ENCODE measurements at places on chromosomes 13 and 19. TPM values are rescaled to one million over a fixed set of nuclear protein-coding genes. Genes with fewer than 3 reads are reported as not detected.

DNA sequence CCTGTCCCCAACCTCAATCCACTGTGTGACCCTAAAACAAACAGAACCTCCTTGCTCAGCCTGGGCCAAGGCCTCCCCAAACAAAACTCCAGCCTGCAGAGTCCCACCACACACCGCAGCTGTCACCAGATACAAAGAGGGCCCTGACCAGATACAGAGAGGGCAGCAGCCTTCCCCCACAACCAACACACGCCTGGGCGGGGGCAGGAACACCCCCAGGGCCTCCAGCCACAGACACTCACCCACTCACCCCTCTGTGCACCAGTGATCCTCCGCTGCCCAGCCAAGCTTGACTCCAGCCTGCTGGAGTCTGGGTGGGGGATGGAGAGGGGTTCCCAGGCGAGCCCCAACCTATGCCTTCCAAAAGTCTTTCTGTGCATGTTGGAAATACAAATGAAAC, 5.9 kb upstream of the CIRBP start:
- no peak for DNase-seq

DNA sequence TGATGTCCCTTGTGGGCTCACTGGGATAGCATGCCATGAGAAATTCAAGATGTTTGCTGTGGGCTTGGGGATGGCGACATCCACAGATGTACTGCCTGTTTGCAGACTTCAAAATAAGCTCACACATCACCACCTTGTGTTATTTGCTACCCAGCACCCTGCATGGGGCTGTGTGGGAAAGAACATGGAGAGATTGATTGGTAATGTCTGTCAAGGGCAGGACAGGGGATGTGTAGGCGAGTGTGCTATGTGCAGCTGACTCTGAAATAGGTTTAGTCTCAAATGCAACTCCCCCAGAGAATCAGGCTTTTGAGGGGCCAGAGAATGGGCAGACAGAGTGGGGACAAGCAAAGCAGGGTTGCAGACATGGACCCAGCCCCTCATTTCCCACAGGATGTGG, 24.7 kb downstream of the PNPLA6 start:
- no peak for DNase-seq

GRCh38 chr13:59024434-59024833, 1139.3 kb downstream of the DIAPH3 start:
- no peak for DNase-seq

Gene CHAMP1
- 19.6 TPM for total RNA-seq

Gene ALG5
- 36.6 TPM for total RNA-seq

GRCh38 chr19:50050406-50051227, 24.8 kb downstream of the ZNF473 start:
- peak; percentile 75 for DNase-seq

DNA sequence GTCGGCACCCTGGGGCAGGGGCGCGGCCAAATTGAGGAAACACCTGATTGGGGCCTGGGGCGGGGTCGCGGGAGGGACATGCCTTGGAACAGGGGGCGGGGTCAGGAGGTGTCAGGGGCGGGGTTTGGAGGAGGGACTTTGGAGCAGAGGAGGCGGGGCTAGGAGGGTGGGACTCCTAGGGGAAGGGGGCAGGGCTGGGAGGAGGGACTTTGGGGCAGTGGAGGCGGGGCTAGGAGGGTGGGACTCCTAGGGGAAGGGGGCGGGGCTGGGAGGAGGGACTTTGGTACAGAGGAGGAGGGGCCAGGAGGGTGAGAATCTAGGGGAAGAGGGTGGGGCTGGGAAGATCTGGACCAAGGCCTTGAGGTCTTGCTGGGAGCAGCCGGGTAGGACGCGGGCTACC, 21.9 kb downstream of the GRIN2D start:
- peak; percentile 74 for DNase-seq

Gene GZMM
- total RNA-seq, result 2.5 TPM

DNA sequence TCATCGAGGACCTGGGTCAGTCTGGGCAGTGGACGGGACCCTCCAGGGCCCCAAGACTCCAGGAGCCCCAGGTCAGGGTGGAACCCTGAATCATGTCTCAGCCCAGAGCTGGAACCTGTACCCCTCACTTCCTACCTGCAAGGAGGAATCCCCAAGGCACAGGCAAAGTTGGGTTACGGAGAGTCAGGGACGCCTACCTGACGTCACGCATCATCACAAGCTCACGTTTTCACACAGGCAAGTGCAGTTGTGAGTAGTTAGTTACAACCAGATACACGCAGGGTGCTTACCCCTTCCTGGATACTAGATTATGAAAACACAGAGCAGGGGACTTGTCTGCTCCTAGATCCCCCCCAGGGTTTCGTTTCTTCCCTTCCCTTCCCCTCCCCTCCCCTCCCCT, 1.9 kb downstream of the RETN start:
- no peak for DNase-seq

- no peak for DNase-seq
These were observed 28.7 kb downstream of the GJA3 start for GRCh38 chr13:20132052-20132634.

DNA sequence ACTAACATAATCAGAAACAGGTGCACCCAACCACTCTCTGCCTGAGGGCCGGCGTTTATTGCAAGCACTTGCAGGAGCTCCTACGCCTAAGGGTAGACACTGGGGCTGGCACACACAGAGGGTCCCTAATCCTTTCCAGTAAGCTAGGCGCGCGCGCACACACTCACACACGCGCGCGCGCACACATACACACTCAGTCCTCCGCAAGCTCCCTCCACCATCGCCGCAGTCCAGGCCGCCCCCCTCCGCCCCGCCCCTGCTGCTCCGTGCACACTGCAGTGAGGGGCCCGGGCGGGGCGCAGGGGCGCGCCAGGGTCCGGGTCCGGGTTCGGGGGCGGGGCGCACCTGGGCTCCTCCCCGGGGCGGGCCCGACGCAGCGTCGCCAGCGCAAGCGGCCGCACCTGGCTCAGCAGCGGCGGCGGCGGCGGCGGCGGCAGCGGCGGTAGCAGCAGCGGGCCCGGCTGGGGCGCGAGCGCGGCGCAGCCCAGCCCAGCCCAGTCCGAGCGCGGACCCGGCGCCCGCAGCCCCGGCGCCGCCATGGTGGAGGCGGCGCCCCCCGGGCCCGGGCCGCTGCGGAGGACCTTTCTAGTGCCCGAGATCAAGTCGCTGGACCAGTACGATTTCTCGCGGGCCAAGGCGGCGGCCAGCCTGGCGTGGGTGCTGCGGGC, at the start of gene CAMSAP3:
Gene CAMSAP3 (plus strand): TSS at position 398 of the 668 bp plus-strand sequence. CDS start 140 bp downstream, at position 538.
- DNase-seq, result no peak

Gene ATF5
- total RNA-seq, result 16.6 TPM

DNA sequence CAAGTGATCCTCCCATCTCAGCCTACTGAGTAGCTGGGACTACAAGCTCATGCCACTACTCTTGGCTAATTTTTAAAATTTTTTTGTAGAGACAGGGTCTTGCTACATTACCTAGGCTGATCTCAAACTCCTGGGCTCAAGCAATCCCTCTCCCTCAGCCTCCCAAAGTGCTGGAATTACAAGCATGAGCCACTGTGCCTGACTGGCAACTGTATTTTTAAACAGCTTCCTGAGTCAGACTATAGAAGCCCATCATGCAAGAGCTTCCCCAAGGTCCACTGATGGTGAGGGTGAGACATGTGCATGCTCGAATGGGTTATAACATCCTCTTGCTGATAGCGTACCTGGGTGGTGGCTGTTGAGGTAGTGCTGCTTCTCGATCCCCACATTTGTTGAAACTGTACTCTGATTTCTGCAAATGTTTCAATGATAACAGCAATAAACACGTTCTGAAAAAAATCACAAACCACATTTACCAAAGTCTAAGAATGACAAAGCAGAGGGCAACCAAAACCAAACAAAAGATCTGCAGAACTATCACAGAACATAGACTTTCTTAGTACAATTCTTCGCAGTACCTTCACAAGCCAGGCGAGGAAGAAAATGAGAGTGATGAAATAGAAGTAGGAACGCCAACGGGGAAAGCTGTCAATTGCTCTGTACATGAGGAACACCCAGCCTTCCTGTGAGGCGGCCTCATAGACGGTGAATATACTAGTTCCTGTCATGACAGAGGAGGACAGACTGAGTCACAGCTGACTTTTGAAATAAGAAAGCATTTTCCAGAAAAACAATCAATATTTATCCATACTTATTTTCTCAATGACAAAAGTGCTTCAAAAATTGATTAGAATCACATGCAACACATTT, 124.4 kb downstream of the NALCN start:
- DNase-seq, result no peak

Gene RXFP2
- not detected for total RNA-seq

- DNase-seq, result no peak
These were observed 5.7 kb upstream of the OR7G3 start for GRCh38 chr19:9132422-9132821.

DNA sequence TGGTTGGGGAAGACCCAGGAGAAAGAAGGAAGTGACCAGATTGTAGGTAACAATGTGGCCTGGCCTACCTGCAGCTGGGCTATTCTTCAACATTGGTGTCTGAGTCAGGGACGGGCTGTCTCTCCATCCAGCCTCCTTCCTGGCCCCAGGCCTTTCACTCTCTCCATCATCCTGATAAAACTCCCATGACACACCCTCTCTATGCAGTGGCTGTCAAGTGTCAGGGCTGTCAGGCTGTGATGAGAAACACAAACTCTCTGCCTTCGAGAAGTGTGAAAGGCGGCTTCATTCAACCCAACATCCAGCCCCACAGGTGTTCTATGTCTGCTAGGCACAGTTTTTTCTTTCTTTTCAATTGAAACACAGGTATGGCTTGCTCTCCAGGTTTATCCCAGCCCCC, 153.3 kb upstream of the VSTM2B start:
- no peak for DNase-seq

- no peak for DNase-seq
These were observed 1.2 kb downstream of the SLC7A9 start for GRCh38 chr19:32868206-32868950.

- DNase-seq, result no peak
These were observed 25.1 kb upstream of the ZNF850 start for GRCh38 chr19:36797786-36798108.

DNA sequence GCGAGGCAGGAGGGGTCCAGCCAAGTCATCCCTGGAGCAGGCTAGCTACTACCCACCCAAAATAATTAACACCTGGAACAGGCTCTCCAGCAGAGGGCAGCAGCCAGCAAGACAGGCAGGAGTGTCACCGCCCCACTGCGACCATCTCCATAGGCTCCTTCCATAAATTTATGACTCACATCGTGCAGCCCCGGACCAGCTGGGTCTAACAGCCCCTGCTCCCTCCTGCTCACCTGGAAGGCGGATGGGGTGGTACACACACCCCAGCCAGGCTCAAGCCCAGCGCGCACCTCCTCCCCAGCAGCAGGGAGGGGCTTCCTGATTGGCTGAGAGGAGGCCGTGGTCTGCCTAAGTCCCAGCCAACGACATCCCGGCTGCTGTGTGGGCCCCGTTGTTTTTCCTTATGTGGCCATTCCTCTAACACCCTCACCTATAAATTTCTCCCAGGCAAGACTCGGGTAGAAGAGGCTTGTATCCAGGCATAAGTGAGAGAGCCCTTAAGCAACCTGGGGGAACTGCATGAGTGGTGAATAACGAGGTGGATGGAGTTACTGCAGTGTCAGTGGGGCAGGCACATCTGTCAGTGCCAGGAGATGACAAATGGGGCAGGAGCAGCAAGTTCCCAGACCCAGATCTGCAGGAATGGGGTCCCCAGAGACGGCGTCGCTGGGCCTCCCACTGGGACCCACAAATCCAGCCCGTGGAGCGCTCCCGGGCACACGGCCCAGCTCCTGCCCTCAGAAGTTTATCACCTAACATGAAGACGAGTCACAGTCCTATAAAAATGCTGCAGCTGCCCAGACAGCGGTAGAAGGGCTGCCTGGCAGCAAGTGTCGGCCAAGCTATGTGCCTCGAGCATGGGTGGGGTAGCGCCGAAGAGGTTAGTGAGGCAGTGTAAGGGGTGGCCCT, 43.1 kb downstream of the CEBPG start:
- DNase-seq, result no peak

DNA sequence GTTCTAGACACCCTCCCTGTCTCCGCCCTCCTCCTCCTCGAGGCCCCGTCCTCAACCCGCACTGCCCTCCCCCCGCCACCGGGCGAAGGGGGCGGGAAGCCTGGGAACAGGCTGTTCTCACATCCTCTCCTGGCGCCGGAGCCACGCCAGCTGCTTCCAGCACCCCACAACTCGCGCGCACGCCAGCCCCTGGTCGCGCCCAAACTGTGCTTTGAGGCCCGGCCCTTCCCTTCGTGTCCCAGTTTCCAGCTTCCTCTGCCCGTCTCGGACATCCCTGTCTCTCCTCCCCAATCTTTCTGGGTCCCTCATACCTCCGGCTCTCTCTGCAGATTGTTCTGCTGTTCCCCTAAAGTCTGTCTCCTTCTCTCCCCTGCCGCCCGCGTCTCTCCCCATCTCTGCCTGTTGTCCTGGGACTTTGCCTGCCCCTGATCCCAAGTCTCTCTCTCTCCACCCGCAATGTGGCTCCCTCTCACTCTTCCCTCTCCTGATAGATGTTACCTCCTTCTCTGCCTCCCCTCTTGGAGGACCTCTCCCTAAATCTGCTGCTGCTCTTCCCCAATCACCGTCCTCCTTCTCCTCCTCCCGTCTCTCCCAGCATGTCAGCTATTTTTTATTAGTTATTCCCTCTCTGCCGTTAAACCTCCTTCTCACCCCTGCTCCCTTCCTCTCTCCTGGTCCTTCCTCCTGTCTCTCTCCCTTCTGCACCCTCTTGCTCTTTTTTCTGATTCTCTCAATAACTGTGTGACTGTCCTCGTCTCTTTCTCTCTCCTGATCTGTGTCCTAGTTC, 14.2 kb downstream of the DPF1 start:
- peak; percentile 66 for DNase-seq

GRCh38 chr19:28744943-28745342, 468.0 kb downstream of the UQCRFS1 start:
- no peak for DNase-seq

DNA sequence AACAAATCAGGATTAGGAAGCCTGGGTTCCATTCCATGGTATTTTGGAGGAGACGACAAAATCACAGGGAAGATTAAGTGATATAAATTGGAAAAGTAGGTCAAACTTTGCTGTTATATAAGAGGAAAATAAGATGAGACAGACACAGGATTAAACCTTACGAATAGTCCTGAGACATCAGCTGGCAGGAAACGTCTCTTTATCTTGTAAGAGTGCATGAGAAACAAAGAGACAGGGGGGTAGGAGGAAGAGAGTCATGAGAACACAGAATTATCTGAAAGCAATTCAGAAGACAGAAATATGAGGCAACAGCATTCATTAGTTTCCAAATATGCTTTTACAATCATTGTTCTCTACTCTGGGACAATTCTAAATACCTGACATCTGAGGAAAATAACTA, 310.6 kb upstream of the MIR17HG start:
- no peak for DNase-seq
